ENCODE measurements at places on chromosomes 11 and 22.

- no peak for DNase-seq
These were observed 47.3 kb downstream of the TENM4 start for GRCh38 chr11:79393362-79394043.

- DNase-seq, result no peak
These were observed 25.8 kb upstream of the P2RY2 start for GRCh38 chr11:73192272-73192671.

DNA sequence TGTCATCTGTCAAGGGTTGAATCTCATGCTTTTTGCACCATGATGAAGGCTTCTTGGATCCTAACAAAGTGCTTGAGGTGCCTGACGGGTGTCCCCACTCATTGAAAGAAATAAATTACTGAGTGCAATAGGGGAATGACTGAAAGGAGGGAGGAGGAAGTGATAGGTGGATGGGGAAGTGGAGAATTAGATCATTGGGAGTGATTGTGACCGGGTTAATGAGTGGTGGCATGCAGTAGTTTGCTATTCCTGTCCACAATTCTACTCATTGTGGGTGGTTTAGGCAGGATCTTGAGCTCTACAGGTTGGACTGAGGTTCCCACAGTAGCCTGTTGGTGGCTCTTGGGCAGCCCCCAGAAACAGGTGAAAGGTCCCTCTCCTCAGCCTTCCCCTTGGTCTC lies 44.3 kb downstream of the THAP12 start:
- DNase-seq, result no peak

DNA sequence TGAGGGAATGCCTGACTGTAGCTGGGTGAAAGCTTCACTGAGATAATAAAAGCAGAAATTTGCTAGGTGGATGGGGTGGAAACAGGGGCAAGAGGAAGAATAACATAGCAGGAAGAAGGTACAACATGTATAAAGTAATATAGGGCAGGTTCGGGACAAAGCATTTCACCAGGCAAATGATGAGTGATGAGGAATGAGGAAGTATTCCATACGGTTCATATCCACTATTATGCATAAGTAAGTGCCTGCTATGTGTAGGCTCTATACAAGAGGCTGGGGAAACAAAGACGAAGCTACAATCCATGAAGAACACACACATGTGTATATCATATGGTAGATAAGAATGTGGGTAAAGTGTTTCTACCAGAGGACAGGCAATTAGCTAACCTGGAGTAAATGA lies 7.9 kb downstream of the NDUFC2 start:
- DNase-seq, result no peak

DNA sequence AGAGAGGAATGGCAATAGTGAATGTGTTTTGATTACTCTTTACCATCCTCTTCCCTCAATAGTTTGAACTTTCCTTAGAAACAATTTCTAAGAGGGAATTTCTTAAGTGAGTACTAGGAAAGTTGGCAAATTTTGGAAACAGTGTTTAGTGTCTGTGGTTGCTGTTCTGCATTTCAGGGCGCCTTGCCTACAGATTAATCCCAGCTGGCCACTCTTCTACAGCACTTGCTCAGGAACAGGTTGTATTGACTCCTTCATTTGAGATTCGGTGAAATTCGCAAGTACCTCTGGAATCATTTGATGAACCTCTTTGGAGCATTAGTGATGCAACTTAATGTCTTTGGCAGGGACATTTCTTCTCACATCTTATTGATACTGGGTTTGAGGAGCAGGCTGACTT lies 28.3 kb downstream of the JAM3 start:
- DNase-seq, result no peak

DNA sequence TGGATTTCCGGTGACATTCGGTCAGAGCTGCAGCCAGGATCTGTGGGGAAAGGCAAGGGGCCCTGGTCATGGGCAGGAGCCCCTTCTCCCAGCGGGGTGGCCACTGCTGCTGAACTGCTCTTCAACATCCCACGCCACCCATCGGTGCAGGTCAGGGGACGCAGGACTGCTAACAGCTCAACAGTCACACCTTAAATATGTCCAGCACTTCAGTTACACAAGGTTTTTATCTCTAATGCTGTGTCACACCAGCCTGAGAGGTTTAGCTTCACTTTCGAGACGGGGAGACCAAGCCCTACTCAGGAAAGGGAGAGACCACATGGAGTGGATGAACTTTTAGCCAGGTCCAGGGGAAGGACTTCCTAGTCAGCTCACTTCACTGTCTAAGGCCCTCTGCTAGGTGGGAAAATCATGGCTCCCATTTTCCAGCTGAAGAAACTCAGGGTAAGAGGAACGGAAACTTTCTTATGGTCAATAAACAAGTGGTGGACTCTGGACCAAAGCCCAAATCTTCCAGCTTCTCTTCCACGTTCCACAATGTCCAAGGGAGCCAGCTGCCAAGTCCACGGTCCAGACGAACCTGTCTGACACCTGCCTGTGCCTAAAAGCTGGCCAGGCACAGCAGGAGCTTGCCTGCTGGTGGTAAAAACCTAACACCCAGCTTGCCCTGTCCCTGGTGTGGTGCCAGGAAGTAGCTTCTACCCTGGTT lies 21.0 kb upstream of the CHADL start:
- no peak for DNase-seq

DNA sequence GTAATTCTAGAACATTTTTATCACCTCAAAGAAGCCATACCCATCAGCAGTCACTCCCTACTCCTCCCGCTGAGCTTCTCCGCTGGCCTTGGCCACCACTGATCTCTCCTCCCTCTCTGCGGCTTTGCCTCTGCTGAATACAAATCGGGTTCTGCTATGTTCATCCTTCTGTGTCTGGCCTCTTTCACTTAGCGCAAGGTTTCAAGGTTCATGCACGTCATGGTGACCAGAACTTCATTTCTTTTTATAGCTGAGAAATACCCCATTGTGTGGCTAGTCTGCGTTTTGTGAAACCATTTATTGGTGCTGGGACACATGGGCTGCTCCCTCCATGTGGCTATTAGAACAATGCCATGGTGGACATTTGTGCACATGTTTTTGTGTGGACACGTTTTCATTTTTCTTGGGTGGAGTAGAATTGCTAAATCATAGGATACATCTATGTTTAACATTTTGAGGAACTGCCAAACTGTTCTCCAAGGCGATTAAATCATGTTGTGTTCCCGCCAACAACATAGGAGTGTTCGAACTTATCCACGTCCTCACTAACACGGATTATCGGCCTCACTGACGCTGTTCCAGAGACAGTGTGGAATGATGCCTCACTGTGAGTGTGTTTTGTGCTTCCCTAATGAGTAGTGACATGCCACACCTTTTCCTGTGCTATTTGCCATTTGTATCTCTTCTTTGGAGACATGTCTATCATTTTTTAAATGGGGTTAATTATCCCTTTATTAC lies 24.2 kb upstream of the KRTAP5-6 start:
- no peak for DNase-seq

DNA sequence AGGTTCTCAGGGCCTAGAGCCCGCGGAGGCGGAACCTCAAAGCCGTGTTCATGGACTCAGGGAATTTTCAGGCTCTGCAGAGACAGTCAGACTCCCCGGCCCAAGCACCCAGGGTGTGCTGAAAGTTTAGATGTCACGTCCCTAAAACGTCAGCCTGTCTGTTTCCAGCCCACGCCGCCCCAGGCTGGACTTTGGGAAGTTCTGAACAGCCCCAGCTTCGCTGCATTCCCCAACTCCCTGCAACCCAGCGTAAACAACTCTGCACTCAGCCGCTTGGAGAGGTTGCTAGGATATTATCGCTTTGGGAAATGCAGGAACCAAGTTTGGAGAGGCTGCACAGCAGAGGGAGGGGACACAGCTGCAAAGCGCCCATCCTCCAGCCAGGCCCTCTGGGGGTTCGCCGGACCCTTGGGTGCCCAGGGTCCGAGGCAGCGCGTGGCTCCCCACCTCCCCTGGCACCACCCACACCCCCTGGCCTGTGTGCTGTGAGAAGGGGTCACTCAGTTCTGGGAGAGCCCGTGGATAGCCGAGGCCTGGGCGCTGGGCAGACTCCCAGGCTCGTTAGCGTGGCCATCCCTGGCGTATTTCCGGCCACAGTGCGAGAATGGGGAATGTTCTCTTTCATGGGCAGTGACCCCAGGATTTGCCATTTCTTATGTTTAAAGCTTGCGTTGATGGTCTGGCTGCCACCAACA lies 120.5 kb upstream of the FGF3 start:
- DNase-seq, result no peak

GRCh38 chr22:44567846-44568493 lies 69.9 kb upstream of the RTL6 start:
- peak; percentile 21 for DNase-seq

GRCh38 chr22:30606455-30607299 lies at the start of gene TCN2:
Gene TCN2 (plus strand): TSS chr22:30607174. CDS start chr22:30607332, 158 bp downstream.
- peak; percentile 74 for DNase-seq

GRCh38 chr11:2796508-2797113 lies 89.0 kb downstream of the CDKN1C start:
- DNase-seq, result no peak

DNA sequence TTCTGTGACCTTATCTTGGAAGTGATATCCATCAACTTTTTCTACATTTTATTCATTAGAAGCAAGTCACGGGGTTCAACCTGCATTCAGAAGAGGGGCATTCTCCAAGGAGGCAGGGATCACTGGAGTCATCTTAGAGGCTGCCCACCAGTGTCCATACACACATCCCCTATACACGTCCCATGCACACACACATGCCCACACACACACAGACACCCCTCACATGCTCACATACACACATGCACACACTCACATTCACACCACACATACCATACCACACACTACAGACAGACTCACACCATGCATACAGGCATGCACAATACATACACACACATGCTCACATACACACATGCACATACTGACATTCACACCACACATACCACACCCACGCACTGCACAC lies 884.7 kb downstream of the TBC1D22A start:
- no peak for DNase-seq

- DNase-seq, result no peak
These were observed 884 bp downstream of the CENATAC start for GRCh38 chr11:118998822-118999221.

DNA sequence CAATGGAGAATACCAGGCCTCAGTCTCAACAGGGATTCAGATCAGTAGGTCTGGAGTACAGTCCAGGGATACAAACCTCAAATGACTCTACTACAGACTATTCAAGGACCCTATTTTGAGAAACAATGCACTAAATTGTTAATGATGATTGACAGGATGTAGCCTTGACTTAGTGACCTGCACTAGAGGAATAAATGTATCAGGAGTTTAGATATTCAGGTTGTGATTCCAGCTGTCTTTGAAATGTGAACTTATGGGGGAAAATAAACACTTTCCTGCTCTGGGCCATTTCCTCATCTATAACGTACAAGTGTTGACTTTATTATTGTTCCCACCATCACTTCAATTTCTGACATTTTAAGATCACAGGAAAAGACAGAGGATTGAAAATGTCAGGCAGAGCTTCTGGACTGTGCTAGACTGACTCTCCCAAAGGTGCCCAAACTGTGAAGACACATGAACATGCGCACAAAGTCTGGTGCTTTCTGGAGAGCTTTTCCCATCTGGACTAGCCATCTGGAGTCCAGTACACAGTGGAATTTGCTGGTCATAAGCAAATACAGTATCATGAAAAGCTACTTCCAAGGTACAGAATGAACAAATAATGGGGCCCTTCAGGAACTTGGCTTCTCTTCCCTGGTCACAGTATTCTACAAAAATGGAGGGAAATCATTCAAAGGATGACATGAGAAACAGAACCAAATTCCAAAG lies 110.4 kb downstream of the USP35 start:
- no peak for DNase-seq

DNA sequence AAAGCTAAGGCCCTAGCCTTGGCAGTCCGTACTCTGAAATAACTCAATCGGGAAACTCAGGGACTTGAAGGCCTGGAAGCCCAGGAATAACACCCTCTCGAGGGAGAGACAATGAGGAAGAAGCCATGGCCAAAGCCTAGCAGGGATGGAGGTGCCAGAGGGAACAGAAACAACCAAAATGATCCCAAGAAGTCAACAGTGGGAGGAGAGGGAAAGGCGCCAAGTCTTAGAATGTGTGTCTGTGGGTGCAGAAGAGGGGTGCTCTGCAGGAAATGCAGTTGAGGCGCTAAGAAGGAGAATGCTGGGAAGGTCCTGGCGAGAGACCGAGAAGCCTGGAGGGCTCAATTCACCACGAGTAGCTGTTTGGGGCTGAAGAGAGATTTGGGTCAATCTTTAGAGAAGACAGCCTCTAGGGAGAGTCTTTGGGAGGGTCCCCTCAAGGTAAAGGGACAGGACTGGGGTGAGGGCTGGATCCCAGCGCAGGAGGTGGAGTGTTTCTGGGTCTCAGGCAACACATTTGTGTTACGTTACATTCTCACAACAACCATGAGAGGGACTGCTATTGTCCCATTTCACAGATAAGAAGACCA lies 760 bp upstream of the MAPK8IP1 start:
- no peak for DNase-seq

- DNase-seq, result no peak
These were observed 11.5 kb downstream of the RNH1 start for GRCh38 chr11:495537-495931.

Data from COR-L47 (cell line).